ENCODE measurements at places on chromosomes 2 and 18.

- DNase-seq = no peak
Observed at GRCh38 chr2:25330937-25331336, 10.8 kb downstream of the DNMT3A start.

GRCh38 chr2:8021921-8022320 is 659.9 kb upstream of the ID2 start:
- no peak for DNase-seq

GRCh38 chr2:65186093-65186868 is 41.4 kb upstream of the ACTR2 start:
- no peak for DNase-seq

DNA sequence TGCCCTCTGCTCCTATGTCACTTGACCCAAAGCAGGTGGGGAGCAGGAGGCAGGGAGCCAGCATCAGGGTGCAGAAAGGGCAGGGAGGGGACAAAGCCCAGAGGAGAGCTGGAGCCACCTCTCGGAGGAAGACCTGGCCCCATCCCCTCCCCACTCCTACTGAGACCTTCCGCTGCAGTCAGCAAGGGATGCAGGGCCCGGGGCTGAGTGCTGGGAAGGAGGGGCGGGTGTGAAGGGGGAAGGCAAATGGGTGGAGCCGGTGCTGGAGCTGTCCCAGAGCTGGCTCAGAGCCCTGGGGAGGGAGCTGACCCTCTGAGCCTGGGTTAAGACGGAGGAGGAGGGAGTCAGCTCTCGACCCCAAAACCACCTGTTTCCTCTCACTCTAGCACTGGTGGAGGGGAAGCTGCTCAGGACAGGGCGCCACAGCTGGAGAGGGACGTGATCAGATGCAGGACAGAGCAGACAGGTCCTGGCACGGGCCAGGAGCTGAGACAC is 33.8 kb downstream of the HS1BP3 start:
- DNase-seq = no peak

- no peak for DNase-seq
Observed at GRCh38 chr2:196224756-196225155, 53.4 kb upstream of the STK17B start.

- DNase-seq = no peak
Observed at GRCh38 chr2:237096201-237096600, 10.5 kb downstream of the COPS8 start.

GRCh38 chr2:2707206-2707991 is 376.3 kb upstream of the MYT1L start:
- no peak for DNase-seq

- DNase-seq = no peak
Observed at GRCh38 chr2:170321526-170321925, 143.6 kb downstream of the MYO3B start.

DNA sequence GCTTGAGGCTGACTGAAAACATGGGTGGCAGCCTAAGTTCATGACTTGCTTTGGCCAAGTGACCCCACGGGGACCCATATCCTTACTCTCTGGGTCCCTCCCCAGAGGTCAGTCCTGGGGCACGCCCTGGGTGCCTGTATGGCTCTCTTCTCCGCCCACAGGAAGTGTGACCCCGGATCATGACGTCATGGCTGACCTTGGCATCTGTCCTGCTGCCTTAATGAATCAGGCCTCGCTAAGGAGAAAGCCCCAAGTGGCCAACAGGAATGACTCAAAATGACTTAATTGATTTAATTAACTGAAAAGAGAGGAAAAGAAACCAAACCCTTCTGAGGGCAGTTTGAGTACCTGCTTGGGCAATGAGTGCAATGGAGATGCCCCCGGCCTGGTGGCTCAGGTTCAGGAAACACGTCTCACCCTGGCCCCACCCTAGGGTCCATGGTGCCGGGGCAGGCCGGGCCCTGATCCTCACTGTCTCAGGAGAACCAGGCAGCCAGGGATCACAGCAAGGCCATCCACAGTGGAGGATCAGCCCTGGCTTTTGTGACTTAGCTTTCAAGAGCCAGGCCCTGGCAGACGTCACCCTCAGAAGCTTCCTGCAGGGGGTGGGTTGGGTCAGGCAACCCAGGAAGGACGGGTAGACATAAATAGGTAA is 112.0 kb downstream of the CYP26B1 start:
- no peak for DNase-seq

DNA sequence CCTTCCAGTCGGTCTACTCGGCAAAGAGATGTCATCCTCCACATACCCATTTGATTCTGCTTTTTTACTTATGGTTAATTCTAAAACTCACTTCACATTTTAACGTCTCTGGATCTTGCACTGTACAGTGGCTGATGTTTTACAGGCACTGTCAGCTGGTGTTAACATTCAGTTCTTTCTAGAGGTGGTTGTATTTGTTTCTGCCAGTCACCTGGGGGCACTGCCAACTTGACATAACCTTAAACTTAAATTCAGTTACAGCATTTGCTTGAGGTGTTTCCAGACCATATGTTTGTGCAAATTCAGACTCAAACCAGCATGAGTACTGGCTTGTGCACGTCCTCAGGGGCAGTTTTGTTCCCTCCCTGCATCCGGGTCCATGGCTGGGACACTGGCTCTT is 5.3 kb upstream of the TMEM185B start:
- DNase-seq = no peak

Measured in right forelimb (tissue), 1 donor.